GM10248 (cell line): ENCODE measurements at places on chromosomes 11 and 22.

- DNase-seq: no peak
These were observed 89.6 kb downstream of the C11orf87 start for GRCh38 chr11:109511598-109511997.

DNA sequence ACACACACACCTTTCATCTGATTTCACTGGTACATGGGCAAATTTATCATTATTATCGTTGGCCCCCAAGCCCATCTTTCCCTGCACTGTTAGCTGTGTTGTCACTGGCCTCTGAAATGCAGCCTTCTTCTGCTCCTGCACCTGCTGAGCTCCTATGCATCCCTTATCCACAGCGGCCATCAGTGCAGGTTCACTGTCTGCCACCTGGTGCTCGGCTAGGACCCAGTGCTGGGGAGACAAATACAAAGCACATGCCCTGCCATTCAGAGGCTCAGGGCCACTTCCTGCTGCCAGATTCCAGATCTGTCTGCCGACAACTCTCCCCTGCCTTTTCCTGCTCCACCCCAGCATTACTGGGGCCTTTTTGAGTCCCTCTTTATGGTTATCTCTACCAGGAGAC, 1205.4 kb downstream of the TBC1D22A start:
- DNase-seq: no peak

DNA sequence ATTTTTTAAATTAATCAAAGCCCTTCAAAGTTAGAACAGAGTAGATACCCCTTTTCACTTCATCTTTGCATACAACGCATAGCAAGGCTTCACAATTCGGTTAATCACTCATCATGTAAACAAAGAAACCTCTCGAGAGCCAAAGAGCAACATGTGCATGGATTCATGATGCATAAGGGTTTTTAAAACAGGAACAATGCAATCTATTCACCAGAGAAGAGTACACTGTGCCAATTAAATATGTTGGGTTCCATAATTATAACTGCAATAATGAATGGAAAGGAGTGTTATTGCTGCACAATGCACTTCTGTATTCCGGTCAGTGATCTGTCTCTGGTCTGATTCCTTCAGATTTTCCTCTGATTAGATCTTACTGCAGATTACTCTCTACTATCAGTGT, 45.3 kb downstream of the CADM1 start:
- no peak for DNase-seq

DNA sequence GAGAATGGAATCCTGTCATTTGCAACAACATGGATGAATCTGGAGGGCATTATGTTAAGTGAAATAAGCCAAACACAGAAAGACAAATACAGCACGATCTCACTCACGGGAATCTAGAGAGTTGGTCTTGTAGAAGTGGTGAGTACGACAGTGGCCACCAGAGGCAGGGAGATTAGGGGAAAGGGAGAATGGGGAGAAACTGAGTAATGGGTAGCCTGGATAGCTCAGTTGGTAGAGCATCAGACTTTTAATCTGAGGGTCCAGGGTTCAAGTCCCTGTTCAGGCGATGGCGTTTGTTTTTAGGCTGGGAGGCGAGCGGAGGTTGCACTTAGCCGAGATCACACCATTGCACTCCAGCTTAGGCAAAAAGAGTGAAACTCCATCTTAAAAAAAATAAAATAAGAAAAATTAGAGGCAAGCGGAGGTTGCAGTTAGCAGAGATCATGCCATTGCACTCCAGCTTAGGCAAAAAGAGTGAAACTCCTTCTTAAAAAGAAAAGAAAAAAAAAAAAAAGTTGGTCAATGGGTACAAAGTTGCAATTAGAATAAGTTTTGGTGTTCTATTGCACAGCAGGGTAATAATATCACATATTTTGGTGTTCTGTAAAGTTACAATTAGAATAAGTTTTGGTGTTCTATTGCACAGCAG, 95.7 kb upstream of the UBASH3B start:
- no peak for DNase-seq

DNA sequence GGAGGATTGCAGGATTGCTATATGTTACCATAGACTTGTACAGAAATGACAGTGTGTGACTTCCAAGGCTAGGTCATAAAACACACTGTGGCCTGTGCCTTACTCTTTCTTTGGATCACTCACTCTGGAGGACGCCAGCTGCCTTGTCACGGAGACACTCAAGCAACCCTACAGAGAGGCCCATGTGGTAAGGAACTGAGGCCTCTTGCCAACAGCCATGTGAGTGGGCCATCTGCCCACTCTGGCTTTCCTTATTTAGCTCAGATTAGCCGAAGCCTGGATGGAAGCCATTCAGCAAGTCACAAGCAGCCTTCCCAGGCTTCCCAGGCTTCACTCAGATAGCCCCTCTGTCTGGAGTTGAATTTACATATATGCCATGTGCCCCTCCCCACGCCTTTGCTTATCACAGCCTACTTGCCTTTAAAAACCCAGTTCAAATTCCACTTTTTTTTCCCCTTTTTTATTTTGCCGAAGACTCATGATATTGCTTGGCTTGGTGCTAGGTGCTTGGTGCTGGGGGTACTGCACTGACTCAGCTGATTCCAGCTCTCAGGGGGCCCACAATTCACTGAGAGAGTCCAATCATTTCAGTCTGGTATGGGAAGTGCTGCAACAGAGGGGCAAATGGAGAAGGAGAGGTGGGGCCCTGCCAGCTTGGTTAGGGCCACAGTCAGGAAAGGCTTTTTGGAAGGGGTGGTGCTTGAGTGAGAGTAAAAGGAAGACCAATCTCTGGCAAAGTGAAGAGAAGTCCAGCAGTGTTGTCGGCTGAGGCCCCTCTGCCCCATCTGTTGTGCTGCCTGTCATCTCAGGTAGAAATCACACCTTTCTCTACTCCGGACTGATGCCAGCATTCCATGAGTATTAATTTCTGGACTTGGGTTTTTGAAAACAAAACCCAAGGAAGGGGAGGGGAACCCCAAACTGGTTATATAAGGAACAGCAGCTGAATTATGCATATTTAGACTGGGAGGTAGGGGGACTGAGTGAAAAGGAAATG, 14.5 kb upstream of the P4HA3 start:
- no peak for DNase-seq

GRCh38 chr11:120244476-120245365, 4.8 kb downstream of the POU2F3 start:
- no peak for DNase-seq

DNA sequence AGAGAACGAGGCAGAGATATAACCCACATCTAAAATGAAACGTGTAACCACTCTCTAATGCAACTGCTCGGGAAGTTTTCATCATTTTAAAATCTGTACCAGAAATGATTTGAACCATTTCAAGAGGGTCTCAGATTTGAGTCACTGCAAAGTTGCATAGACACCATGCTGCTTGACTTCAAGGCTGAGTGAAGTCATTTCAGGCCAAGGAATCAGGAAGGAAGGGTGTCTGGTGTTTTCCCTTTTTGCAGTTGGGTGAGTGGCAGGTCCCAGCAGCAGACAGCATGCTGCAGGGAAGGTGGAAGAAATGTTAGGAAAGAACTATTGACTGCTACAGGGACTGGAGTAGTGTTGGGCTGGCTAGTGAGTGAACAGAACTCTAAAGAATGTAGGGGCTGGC, 16.5 kb downstream of the TANGO2 start:
- no peak for DNase-seq

GRCh38 chr11:65071907-65072630, 11.8 kb downstream of the CDCA5 start:
- DNase-seq: peak; percentile 65

DNA sequence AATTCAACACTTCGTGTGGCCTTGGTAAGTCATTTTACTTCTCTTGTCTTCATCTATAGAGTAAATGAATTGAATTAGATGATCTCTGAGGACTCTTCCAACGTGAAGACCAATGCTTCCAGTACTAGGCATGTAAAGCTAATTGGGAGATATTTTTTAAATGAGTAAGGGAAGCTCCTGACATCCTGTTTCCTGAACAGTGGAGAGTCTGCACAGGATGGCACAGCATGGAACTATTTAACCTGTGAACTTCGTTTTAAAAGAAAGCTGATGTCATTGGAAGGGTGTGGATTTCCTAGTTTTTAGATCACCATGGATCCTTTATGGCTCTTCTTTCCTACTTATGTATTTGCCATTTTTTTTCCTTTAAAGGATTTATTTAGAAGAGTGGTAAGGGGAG, 48.4 kb upstream of the HSD17B12 start:
- DNase-seq: no peak

- DNase-seq: no peak
These were observed 26.6 kb upstream of the LMO1 start for GRCh38 chr11:8290081-8290810.

- DNase-seq: no peak
These were observed 81.9 kb downstream of the UVRAG start for GRCh38 chr11:75896843-75897419.

DNA sequence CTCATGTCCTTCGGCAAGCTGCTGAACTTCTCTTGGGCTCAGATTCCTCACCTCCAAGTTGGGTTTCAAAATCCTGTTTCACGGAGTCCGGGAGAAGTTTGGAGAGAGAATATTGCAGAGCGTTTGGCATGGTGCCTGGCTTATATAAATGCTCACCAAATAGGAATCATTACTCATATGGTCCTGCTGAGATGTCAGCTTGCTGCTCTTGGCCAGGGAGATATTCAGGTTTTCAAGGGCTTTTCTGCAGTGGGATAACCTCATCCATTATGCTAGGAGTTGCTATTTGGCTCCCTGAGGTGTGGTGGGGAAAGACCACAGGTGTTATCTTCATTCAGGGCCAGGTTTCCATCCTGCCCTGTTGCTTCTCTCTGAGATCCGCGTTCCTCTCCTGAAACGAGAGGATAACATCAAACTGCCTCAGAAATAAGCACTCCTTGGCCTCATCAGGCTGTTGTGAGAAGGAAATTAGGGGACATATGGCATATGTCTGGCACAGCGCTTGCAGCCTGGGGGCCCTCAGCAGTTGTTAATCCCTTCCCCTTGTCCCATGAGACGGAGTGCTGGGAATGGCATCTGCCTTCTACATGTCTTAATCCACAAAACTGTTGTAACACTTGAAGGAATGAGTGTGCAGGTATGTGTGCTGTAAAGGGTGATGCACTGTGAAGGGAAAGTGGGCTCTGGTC, 29.9 kb upstream of the ACER3 start:
- DNase-seq: no peak

- DNase-seq: no peak
These were observed 47.5 kb upstream of the ME3 start for GRCh38 chr11:86719781-86720463.

GRCh38 chr11:93169950-93170561, 27.7 kb downstream of the SLC36A4 start:
- DNase-seq: peak; percentile 9

DNA sequence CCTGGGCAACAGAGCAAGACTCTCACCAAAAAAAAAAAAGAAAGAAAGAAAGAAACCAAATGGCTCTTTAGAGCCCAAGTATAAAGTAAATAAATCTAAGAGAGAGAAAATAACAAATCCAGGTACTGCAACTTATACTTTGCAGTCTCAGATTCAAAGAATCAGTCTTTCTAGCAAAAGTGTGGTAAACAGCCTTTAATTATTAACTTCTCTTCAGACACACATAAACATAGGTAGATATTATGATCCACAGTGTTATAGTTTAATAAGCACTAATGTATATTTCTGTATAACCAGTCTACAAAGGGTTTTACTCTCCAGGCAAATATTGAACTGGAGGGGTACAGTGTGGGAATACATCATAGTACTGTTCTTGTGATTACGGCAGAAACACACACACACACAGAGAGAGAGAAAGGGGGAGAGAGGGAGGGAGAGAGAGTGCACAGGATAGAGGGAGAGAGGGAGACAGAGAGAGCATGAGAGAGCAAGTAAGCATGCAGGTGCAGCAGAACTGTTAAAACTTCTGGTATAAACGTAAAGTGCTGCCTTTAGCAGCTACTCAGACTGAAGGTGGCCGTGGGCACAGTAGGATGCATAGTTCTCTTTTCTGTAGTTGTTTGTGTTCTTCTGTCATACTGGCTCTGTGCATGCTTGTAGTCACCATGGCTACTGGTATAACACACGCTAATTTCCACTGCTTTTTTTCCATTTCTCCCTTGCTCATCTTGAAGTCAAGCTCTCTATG, 32.3 kb downstream of the MTMR2 start:
- no peak for DNase-seq

DNA sequence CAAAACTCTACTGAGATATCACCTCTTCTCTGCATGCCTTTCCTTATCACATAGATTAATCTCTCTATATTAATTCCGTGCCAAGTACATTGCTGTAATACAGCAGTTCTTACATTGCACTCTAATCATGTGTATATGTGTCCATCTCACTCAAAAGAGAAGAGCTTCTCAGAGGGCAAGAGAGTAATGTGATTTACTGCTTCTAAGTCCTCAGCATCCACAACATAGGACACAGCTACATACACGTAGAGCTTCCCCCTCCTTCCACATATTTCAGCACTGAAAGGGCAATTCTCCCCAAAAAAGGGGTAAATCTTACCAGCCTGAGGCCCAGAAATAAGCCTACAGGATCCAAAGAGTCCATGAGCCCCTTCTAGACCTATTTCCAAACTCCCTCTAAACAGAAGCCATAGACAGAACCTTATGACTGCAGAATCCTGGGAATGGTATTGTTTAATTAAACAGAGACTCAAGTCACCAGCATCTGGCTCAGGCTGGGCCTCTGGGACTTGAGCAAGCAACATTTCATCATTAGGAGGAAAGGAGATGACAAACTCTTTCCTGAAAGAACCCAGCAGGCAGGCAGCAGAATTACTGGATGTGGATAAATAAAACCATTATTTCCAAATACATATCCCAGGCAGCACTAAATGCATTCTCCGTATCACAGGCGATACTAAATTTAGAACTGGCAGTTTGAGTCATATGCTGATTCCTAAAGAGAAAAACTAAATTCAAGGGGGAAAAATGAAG, 87.2 kb downstream of the KCNC1 start:
- DNase-seq: no peak

DNA sequence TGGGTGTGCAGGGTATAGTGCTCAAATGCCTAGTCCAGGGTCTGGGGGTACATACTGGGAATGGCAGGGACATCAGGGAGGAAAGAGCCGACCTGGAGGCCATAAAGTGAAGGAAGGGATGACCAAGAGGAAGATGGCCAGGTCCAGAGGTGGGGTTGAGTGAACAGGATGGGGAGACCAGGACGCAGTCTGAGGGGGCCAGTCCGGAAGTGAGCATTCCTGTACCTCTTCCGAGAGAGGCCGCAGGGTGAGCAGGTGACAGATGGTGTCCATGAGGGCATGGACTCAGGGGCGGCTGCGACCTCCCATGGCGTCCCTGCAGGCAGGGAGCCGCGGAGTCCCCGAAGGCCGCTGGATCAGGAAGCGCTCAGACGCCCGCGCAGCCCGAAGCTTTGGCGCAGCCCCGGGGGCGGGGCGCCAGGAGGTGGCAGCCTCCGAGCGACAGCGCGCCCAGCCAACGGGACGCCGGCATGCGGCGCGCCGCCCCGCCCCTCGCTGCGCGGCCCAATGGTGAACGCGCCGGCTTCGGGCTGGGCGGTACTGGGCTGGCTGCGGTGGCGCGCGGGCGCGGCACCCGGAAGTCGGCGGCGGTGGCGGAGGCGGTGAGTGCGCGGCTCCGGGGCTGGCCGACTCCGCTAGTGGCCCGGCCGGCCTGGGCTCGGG, at the start of gene TANGO2:
Gene TANGO2 (plus strand): TSS at position 578 of the 663 bp plus-strand sequence. CDS start 15,689 bp downstream, outside the sequence.
- DNase-seq: peak; percentile 99

DNA sequence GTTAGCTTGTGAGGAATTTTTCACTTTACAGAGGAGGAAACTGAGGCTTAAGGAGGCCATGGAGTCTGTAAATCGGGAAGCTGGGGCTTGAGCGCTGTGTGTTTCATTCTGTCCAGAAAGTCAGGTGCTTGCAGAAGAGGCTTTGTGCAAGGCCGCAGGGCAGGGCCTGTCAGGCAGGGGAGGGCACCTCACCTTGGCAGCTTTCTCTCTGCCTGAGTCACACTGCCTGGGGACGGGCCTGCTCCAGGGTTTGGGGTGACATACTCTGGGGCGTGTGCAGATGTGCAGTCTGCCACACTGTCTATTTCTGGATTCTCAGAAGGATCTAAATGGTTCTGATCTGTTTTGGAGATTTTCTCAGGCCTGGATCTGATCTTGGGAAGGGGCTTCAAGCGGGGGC, 8.4 kb downstream of the INCENP start:
- DNase-seq: no peak
